HS-27A (cell line): ENCODE measurements at places on chromosomes 5 and 9.

- no peak for DNase-seq
Observed at GRCh38 chr9:136806067-136806466, 1.7 kb upstream of the RABL6 start.

DNA sequence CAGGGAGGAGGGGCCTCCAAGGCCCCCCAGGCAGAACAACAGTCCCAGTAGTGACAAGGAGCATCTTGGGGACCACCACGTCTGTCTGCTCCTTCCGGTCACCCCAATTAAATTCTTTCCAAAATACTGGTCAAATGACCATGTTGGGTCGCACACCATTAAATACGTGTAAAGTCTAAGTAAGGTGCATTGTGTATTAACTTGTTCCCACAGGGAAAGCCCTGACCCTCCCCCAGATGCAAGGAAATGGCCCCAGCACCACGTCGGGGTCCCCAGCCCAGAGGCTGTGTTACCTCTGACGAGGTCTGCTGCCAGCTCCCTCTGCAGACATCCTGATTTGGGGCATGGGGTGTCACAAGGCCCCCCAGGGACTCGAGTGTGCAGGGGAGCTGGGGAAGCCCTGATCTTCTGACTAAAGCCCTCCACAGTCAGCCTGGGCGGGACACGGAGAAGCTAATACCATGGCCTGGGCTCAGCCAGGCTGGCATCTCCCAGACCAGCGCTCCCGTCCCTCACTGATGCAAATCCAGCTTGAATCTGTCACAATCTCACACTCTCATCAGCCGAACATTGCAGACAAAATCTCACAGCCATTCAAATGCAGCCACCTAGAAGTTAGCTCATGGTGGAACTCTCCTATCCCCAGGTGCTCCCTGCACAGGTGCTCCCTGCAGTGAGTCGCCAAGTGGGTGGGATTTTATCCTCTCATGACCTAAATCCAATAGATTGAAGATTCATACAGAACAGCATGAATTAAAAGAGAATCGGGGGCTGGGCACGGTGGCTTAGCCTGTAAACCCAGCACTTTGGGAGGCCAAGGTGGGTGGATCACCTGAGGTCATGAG, 13.6 kb downstream of the TERT start:
- DNase-seq: no peak

- no peak for DNase-seq
Observed at GRCh38 chr5:128695791-128696530, 157.9 kb upstream of the FBN2 start.

- DNase-seq: no peak
Observed at GRCh38 chr9:83992407-83992806, 11.8 kb downstream of the RMI1 start.

- DNase-seq: no peak
Observed at GRCh38 chr5:149448831-149449714, 70.0 kb upstream of the IL17B start.

GRCh38 chr9:19649336-19650041, 139.3 kb downstream of the SLC24A2 start:
- DNase-seq: no peak

GRCh38 chr5:160333721-160334120, 21.4 kb upstream of the CCNJL start:
- no peak for DNase-seq
